WERI-Rb-1 (cell line): ENCODE measurements at places on chromosomes 1 and 21.

DNA sequence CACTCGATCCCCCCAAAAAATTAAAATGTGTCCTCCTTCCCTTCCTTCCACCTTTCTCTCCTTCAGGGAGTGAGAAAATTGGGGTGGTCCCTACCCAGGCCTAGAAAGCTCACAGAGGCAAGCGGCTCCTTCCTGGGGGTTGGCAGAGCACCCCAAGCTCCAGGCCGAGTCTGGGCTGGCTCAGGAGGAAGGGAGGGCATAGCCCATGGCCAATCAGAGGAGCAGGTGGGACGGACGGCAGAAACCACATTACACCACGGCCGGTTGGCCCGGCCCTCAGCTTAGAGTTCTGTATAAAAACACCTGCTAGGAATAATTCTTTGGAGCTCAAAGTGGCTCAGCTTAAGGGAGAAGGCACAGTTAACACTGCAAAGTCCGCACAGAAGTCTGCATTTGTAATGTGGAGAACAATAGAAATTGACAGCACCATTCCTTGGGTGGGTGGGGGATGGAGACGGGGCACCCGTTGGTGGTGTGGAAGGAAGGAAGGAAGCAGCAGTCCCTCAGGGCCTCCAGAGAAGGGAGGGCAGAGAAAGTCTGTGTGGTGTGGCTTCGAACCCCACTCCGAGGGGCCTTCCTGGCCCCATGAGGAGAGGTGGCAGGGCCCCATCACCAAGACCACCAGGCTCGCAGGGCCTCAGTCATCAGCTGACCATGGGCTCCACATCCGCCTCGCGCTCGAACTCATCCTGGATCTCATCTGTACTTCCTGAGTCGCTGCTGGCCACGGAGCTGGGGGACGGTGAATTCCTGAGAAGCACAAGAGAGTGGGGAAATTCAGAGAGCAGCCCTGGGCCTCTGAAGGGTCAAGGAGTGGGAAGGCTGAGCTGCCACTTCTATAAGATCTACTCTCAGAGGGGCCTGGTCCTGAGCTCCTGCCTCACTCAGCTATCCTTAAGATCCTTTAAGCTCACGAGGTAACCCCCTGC lies 5.8 kb upstream of the ALDH4A1 start:
- DNase-seq: no peak

DNA sequence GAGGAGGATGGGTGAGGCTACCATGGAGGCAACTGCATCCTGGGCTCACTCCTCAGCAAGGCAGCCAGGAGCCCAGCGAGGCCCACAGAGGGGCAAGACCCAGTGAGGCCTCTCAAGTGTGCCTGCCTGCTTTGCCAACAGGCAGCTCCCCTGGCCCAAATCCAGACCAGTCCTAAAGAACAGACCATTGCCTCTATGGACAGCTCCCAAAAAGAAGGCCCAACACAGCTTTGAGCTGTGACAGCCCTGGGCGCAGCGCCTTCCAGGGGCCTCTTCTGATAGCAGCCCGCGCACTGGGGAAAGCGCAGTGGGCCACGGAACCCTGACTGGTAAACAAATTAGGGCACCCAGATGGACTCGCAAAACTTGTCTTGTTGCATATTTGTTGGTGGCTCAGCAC lies 25.5 kb downstream of the C1orf198 start:
- no peak for DNase-seq

- peak; percentile 20 for DNase-seq
Observed at GRCh38 chr1:230661976-230662375, 19.7 kb downstream of the COG2 start.

DNA sequence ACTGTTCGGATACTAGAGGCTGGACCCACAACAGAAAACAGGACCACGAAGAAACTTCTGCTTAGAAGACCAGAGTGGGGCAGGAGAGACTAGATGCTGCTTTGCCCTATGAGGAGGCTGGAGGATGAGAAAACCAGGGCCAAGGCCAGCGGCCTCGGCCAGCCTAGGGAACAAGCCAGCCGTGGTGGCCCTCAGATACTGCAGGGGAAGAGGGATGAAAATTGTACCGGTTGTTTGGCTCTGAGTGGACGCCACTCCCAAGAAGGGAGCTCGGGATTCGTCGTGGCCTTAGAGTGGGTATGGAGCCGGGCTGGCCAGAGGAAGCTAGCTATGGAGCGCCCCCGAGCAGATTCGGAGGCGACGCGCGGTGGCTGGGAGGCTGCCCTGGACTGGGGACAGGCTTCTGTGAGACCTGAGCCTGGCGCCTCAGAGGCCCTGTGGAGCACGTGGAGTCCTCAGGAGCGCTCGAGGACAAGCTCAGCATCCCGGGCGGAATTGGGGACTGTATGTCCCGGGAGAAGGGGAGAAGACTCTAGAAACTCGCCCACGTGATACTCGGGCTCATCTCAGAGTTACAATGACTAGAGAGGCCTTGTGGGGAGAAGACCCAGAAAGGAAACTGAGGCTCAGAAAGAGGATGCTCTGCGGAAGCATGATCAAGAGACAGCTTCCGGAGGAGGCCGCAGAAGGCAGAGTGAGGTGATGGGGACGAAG lies 2.8 kb downstream of the PRRX1 start:
- DNase-seq: no peak

DNA sequence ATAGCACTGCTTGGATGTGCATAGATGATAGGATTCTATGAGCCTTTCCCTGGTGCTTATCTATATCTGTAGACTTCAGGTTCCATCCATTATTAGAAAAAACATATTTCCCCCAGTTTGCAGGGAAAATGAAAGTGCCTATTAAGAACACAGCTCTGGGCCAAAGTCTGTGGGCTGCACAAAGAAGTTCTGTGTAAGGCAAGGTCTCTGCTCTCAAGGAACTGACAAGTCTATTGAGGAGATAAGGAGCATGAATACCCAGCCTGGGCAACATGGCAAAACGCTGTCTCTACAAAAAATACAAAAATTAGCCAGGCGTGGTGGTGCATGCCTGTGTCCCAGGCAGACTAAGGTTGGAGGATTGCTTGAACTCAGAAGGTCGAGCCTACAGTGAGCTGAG lies 22.3 kb upstream of the SDE2 start:
- no peak for DNase-seq

- no peak for DNase-seq
Observed at GRCh38 chr1:235468004-235468403, 36.2 kb downstream of the B3GALNT2 start.

DNA sequence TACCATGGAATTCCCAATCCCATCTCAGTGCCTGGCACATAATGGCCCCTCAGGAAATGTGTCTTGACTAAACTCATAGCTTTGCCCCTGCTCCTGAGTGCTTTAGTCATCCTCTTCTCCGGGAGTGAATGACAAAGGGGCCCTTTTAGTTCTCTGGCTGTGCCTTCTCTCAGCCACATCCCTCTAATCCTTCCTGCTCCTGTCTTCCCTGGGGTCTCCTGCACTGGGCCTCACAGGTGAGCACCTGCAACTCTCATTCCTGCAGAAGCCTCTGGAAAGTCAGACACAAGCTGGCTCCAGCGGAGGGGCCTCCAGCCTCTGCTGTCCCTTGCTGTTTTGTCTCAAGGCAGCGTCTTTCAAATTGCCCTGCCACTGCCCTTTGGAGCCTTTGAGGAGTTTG lies 14.0 kb upstream of the ETV3L start:
- peak; percentile 5 for DNase-seq

DNA sequence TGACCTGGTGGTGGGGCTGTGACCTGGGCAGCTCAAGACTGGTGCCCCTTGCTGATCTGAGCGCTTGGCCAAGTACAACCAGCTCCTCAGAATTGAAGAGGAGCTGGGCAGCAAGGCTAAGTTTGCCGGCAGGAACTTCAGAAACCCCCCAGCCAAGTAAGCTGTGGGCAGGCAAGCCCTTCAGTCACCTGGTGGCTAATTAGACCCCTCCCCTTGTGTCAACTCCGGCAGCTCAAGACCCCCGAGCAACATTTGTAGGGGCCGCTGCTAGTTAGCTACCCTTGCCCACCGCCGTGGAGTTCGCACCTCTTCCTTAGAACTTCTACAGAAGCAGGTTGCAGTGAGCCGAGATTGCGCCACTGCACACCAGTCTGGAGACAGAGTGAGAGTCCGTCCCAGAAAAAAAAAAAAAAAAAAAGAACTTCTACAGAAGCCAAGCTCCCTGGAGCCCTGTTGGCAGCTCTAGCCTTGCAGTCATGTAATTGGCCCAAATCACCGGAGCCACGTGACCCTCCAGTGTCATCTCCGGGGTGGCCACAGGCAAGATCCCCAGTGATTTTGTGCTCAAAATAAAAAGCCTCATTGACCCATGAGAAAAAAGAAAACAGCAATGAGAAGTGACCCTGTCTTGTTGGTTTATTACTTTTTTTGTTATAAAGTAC lies 39.3 kb upstream of the LGALS8 start:
- DNase-seq: no peak

DNA sequence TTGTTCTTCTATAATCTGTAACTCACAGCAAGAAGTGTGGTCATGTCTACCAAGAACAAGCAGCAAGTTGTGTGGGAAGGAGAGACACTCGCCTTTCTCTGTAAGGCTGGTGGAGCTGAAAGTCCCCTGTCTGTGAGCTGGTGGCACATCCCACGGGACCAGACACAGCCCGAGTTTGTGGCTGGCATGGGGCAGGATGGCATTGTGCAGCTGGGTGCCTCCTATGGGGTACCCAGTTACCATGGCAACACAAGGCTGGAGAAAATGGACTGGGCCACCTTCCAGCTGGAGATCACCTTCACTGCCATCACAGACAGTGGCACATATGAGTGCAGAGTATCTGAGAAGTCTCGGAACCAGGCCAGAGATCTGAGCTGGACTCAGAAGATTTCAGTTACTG lies 15.5 kb downstream of the CD101 start:
- no peak for DNase-seq

- no peak for DNase-seq
Observed at GRCh38 chr1:93702111-93702827, 20.6 kb upstream of the BCAR3 start.

- no peak for DNase-seq
Observed at GRCh38 chr1:66210635-66211244, 323.2 kb upstream of the SGIP1 start.

DNA sequence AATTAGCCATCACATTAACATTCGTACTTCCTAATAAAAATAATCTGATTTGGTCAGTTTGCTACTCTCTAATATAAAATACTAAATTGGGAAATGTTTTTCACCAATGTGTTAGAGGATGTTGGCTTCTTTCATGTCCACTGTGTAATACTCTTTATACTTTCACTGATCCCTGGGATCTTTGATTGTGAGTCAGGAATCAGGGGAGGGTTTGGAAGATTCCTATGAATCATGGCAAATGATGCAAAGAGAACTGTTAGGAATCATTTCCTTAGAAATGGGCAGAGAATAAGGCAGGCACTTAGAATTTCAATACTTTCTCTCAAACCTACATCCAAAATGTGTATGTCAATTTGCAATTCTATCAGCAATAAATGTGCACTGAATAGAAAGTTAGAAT lies 31.0 kb downstream of the KRTAP24-1 start:
- no peak for DNase-seq

- DNase-seq: no peak
Observed at GRCh38 chr1:111615870-111616715, 3.5 kb upstream of the RAP1A start.

GRCh38 chr1:28066393-28067154 lies 21.8 kb downstream of the EYA3 start:
- no peak for DNase-seq

GRCh38 chr1:64263856-64264255 lies 60.4 kb downstream of the UBE2U start:
- DNase-seq: no peak

DNA sequence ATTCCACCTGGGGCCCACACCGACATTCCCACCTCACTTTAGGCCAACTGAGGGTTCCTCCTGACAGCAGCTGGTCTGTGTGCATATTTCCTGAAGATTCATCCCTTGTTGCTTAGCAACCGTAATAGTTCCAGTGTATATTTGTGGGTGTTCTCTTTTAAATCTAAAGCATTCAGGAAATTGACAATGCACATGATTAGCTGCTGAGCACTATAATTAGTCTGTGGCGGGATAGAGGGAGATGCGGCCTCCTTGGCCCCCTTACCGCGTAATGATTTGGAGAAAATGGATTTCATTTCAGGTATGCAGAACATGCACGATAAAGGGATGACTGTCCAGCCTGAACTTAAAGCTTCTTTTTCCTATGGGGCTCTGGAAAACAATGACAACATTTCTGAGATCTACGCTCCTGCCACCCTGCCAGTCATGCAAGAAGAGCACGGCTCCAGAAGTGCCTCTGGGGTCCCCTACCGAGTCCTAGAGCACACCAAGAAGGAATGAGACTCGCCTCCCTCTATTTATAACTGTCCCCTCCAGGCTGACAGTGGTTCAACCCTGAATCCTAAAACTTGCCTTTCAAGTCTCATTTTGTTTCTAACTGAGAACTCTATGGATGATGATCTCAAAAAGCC lies 33.8 kb upstream of the RCAN3 start:
- DNase-seq: no peak

DNA sequence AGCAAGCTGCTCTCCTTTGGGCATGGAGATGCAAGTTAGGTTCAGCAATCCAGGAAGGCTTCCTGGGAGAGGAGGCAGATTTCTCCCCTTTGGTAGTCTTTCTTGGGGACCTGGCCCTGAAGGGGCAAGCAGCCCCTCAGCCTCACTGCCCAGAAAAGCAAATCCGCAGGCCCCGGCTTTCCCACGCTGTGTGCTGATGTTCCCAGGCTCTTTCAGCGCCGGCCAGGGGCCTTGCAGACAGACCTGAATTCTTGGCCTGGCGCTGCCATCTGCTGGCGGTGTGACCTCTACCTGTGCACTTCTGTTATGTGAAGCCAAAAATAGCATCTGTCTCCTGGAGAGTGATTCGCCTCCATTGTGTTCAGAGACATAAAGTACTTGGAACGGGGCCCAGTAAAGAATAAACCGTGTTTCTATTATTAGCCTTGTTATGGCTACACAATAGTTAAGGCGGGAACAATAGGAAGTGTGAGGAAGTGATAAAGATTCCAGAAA lies 64.8 kb downstream of the ALPL start:
- peak; percentile 82 for DNase-seq

DNA sequence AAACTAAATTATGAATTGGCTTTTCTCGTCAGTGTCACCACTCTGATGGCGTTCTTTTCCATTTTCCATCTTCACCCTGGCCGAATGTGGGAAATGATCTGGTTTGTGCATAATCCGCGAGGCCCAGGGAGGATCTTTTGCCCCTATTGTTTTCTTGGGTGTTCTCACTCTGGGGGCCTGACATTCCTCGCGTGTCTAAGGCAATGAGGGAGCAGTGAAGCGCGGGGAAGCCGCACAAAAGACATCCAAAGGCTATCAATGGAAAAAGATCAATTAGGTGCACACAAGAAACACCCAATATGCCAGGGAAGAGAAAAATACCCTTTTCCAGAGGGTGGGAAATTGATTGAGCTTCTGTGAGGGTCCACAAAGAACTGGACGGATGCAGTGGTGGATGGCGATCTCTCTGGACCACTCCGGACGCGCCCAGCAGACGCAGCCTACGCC lies 941 bp upstream of the C1orf21 start:
- DNase-seq: no peak

- DNase-seq: no peak
Observed at GRCh38 chr1:3065797-3066196, 3.2 kb upstream of the PRDM16 start.

DNA sequence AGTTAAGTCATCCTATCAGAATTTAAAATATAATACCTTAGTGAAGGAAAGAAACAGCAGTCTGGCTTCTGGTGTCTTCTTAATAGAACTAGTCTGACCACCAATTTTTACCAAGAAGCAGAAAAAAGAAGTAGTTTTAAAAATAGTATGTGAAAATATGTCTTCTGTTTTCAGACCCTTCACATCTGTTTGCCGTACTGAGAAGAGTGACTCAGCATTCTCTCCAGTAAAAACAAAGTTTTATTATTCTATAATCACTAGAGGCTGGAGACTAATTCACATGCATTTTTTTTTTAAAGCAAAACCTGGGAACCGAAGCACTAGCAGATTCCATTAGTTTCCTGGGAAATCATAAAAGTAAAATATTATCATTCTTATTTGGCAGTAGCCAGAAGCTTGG lies 163.8 kb downstream of the COL24A1 start:
- DNase-seq: no peak
